NCI-H524 (cell line): ENCODE measurements at places on chromosomes 7 and 10.

GRCh38 chr7:74290981-74291441 is 1.8 kb downstream of the CLIP2 start:
- no peak for DNase-seq

DNA sequence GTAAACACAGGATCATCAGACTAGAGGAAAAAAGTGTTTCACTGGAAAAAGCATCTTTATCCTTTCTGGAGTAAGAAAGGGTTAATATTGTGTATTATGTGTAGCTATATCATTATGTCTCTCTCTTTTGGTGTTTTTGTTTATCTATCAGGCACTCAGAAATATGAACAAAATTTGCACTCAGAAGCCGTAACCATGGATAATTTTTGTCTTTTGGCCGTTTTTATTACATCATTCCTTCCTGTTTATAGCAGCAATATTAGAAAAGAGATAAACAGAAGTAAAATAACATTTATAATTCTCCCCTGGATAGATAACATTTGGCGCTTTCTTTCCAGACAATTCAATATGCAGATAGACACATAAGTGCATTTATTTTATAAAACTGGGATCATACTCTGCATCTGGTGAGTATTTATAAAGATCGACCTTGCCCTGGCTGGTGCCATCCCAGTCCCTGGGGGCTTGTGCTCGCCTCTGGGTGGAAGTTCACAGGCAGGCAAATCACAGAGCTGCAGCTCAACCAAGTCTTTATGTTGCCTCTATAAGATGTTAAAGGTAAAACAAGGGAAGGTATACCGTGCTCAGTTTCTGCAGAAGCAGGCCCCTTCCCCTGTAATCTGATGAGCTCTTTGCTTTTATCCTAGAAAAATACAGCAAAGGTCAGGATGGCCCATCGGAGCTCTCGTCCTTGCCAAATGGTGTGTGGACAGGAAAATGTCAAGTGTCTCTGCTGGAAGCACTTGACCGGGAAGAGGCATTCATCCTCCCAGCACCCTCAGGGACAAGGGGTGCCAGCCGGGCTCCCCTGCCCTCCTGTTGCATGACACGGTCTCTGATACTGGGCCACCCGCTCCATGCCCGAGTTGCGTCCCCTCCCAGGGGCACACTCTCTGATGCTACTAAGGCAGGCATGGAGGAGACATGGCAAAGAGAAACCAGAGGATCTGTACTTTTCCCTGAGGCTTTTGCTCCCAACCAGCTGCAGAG is 43.9 kb downstream of the PYROXD2 start:
- no peak for DNase-seq

GRCh38 chr7:69114374-69114773 is 483.9 kb upstream of the AUTS2 start:
- no peak for DNase-seq

- DNase-seq: peak; percentile 18
Observed at GRCh38 chr10:16853201-16853600, 36.0 kb upstream of the RSU1 start.

- no peak for DNase-seq
Observed at GRCh38 chr10:69952069-69952800, 100.4 kb upstream of the MACROH2A2 start.

DNA sequence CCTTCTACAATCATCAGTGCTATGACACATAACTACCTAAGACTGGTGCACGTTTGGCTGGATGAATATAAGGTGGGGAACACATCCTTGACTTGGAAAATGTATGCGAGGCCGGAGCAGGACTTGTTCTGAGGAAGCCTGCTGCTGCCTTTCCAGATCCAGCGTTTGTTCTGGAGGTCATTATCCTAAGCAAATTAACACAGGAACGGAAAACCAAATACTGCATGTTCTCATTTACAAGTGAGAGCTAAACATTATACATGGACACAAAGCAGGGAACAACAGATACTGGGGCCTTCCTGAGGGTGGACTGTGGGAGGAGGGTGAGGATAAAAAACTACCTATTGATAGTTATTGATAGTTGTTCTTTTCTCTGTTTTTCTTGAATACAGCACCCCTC is 10.8 kb upstream of the GALNT11 start:
- DNase-seq: no peak

DNA sequence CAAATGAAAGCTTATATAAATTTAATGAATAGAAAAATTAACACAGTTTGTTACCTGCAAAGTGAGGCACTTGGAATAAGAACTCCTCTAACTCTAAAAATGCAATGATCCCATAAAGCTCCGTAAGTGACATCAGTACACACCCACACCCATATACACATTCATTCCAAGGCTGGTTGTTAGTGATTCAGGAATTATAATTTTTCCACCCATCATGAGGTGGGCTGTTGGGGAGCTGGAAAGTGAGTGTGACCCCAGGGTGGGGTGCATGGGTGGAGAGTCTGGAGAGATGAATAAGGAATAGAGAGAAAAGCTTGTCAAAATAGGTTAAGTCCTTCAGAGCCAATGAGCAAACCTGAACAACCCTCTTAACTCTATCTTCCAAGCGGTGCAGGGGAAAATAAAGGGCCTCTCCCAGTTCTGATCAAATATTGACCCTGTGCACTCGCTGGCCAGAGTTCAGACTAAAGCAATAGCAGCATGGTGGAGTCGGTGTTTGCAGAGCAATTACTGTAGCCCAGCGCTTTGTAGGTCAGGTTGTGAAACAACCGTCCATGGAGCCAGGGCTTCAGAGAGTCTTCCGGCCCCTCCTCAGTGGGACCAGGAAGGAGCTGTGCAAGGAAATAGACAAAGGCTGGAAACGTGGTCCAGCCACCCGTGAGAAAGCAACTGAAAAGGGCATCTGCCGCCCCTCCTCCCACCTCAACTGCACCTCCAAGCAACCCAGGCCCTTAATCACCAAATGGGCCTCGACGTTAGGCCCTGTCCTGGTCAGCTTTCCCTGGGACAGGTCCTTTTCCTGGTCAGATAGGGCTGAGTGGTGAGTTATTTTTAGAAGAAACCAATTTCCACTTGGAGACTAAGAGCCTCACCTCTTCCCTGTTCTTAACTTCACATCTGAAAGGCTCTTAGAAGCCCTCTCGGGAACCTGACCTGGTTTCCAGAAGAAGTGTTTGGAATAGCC is 61.2 kb downstream of the SH3PXD2A start:
- DNase-seq: no peak

GRCh38 chr10:114773197-114773532 is 48.4 kb upstream of the FHIP2A start:
- DNase-seq: no peak

DNA sequence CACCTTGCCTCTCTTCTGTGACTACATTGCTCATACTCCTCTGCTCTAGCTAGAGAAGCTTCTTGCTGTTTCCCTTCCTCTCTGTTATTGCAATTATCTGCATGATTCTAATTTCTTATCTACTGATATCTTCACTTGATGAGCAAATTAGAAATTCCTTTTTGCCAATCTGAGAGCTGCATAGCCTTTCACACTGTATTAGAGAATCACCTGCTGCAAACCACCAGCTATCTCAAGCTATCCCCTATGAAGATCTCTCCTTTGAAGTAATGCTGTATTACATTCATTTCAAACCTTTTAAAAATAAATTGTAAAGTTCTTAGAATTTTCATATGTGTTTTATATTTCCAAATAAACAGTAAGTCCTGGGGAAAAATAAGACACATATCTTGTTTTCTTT is 89.0 kb upstream of the ZNF804B start:
- DNase-seq: no peak

DNA sequence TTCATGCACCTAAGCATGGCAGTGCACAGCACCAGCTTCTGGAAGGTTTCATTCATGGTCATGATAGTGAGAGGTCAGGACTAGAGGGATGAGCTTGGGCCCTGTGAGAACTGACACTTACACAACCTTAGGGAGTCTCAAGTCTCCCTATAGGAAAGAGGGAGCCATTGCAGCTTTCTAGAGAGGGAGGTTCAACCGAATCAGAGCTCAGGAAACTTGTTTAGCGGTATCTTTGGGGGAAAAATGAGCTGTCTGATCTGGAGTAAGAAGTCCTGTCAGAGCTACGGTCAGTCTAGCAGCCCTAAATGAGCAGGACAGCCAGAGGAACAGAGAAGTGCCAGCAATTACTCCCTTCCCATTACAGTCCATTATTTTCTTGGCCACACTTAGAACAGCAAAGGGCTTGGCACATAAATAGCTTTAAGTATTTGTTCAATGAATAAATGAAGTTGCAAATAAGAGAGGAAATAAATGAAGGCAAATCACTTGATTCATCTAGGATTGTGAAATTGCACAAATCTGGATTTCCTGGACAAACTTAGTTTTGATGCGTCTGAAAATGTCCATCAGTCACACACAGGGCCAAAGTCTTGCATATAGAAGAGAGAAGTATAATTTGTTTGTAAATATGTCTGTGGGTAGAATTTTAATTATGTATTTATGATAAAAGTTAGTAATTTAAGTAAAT is 262.0 kb downstream of the GLI3 start:
- no peak for DNase-seq

DNA sequence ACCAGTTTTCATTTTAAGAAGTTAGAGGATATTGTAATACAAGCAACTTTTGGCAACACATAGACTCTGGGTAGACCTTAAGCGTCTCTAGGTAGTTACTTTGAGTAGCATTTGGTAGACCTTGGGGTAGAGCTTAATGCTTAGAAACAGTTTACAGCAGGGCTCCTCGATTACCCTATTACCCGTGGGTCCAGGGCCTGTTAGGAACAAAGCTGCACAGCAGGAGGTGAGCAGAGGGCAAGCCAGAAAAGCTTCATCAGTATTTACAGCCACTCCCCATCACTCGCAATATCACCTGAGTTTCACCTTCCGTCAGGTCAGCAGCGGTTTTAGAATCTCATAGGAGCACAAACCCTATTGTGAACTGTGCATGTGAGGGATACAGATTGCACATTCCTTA is 173.5 kb downstream of the TSPAN12 start:
- DNase-seq: no peak

DNA sequence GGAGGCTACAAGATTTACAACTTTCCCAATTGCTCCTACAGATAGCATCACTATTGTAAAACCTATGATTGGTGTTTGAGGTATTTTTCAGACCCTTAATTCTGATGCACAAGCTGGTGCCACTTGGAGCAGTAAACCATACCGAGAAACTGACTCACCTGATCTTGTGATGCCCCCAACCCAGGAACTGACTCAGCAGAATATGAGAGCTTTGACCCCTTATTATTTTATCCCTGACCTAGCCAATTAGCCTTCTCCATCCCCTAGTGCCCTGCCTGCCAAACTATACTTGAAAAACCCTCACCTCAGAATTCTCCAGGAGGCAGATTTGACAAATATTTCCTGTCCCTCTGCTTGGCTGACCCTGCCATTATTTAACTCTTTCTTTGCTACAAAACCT is 585.9 kb upstream of the GHITM start:
- no peak for DNase-seq

DNA sequence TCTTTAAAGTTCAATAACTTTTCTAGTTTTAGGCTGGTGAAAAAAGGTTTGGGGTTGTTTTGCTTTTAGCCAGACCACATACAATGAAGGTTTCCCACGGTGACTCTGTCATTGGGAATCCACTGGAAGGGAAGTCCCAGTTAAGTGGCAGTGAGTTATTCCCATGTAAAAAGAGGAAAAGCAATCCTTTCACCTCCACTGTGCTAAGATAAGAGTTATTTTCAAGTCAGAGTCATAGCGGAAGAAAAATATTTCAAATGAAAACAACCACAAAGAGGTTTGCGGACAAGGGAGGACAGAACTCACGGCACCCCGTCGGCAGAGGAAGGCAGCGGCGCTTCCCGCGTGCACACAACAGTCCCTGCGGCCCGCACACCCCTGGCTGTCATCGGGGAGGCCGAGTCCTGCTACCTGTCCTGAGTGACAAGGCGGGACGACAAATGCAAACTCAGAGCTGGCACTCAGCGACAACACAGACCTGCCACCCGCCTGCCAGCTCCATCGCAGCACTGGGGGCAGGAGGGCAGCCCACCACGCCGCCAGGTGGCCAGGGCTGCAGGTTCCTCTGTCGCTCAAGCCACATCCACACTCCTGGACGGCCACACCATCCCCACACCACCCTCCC is 9.3 kb upstream of the PAPOLB start:
- no peak for DNase-seq

GRCh38 chr10:28558186-28558585 is 25.3 kb downstream of the WAC start:
- no peak for DNase-seq

DNA sequence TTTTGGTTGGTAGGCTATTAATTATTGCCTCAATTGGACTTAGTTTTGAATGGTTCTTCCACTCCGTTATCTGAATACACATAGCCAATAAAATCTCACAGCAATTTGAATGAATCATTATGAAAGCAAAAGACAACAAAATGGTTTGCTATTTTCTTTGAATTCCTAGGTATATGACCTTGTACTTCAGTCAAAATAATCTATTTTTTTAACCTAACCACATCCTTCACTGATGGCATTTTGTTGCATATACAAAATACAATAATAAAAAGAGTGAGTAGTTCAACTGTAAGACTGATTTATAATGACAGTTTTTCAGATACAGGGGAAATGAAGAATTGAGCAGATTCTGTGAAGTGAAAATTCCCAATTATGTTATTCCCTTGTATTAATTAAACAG is 433.1 kb downstream of the HTR7 start:
- DNase-seq: no peak

DNA sequence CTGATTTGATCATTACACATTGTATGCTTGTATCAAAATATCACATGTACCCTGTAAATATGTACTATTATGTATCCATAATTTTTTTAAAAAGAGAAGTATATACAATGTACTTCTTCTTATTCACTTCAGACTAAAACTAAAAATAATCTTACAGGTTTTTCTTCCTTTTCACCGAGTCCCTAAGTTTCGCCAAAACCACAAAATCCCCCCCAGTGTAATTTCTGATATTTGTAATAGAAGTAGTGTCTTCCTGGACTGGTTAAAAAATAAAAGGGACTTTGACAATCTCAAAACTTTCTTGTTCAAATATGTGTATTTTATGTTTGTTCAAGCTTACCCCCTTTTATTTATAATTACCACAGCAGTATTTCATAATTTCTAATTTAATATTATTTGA is 23.9 kb downstream of the EPC1 start:
- no peak for DNase-seq

DNA sequence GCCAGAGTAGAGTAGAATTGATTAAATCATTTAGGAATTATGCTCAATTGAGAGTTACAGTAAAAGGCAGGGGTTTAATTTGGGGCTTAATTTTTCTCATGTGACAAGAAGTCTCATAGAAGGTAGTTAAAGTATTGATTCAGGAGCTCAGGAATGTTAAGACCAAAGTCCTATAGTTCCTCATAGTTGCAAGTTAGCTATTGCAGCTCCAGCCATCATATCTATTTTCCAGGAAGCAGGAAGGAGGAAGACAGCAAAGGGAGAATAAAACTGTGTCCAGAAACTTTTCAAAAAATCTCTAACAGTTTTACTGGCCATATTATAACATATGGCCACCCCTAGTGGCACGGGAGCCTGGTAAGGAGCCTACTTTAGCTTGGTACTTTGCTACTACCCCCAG is 97.0 kb upstream of the RPA3 start:
- DNase-seq: no peak

DNA sequence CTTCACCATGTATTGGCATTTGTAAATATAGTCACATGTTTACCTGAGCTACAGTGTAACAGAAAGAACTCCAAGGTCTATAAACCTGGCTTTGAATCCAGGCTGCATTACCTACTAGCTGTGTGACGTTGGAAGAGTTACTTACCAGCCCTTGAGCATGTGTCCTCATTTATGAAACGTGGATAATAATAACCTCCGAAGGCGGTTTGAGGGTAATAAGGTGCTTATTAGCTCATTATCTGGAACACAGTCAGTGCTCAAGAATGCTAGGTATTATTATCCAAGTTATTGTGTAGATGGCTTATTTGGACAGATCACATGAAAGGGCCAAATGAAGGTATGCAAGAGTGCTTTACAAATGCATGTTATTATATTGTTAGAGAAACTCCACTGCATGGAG is 64.9 kb downstream of the SEC23IP start:
- DNase-seq: no peak

- peak; percentile 50 for DNase-seq
Observed at GRCh38 chr7:141700848-141701371, 1.1 kb downstream of the DENND11 start.
